ENCODE measurements at places on chromosomes 7 and 10.

DNA sequence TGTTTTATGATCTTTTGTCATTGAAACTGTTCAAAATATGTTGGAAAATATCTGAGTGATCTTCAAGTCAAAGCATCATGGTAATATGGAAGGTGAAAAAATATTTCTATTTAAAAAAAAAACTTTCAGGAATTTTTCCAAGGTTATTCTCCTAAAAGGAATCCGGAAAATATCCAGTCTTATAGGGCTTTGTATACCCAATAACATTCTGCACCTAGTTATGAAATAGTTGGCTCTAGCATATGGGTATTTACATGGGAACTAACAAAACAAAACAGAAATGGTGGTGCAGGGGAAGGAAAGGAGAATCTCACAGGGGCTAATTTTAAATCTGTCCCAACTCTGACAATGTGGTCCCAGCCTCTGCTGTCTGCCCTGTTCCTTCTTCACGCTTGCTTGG is 167.1 kb upstream of the RHEB start:
- DNase-seq: no peak

DNA sequence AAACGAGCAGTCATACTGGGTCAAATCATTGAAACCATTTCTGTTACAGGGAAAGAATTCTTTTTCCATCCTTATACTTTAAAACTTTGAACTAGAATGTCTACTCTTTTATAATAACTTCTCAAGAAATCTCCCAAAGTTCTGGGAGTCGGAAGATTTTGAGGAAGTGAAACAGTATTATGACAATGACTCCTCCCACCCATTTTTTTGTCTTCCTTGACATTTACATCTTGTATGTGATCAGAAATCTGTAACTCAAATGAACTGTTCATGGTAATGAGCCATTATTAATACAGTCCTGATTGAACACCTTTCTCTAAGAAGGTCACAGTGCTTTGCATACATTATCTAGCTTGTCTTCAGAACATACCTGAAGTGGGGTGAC is 227.4 kb downstream of the CELF2 start:
- DNase-seq: no peak

GRCh38 chr10:110433740-110434139 is 64.0 kb upstream of the DUSP5 start:
- no peak for DNase-seq

- DNase-seq: no peak
Observed at GRCh38 chr10:32650246-32650655, 204.3 kb downstream of the CCDC7 start.

DNA sequence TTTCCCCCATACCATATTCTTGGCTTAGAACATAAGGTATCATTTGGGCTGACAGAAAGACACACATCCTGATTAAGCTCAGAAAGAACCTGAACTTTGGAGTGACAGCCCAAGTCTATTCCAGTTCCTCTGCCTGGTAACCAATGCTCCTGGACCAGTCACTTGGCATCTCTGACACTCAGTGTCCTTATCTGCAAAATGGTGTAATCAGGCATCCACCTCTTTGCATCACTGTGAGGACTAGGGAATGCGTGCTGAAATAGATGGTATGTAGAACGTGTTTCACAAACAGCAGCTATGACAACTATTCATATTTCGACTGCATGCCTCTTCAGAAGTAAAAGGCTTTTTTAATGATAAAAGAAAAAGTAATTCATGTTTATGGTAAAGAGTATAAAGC is 26.2 kb upstream of the PIK3AP1 start:
- no peak for DNase-seq

Measured in dermis microvascular lymphatic vessel endothelial cell (primary cell).